ENCODE measurements at places on chromosomes 12 and 14.

DNA sequence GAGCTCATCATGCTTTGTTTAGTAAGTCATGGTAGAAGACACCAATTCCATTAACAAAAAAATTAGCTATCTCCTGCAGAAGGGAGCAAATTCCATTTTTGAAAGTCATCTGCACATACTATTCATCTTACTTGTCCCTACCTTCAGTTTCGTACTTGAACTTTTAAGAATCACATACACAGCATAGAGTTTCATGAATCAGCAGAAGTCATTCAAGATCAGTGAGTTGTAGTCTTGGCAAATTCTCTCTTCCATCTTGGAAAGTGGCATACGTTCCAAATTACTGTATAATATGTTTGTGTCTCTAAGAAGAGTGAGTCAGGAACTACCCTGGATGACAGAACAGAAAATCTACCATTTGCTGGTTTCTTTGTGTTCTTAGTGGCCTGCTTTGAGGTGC, 14.1 kb downstream of the VRK1 start:
- H3K36me3 ChIP-seq = no peaks in the 10 kb centered on the region
- DNase-seq = no peak
- H3K4me3 ChIP-seq = no peak overlapping the region
- no peaks in the 10 kb centered on the region for H3K27me3 ChIP-seq
- H3K4me1 ChIP-seq = no peaks in the 10 kb centered on the region

GRCh38 chr12:78560633-78561032, 303.9 kb upstream of the SYT1 start:
- no peaks in the 10 kb centered on the region for H3K27me3 ChIP-seq
- H3K4me3 ChIP-seq = no peak overlapping the region
- DNase-seq = no peak
- H3K27ac ChIP-seq = no peak overlapping the region

- H3K4me3 ChIP-seq = no peak overlapping the region
- no peak for DNase-seq
- peaks cover 11% of the 10 kb centered on the region for H3K36me3 ChIP-seq
- no peaks in the 10 kb centered on the region for H3K27me3 ChIP-seq
- no peak overlapping the region for H3K27ac ChIP-seq
Observed at GRCh38 chr12:131988054-131988796, 38.5 kb downstream of the EP400 start.

DNA sequence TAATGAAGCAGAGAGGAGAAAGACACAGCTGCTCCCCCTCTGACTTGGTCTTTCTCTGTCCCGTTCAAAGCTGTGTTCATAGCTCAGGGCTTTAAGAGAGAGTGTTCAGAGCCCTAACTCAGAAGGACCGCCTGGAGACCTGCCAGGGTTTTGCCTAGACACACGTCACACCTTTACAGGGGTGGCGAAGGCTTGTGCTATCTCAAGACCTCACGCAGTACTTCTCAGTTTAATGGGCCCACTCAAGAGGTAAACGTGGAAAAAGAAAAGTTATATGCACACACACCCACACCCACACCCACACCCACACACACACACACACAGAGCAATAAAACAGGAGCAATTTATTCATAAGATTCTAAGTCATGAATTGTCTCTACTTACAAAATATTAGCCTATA, 374.3 kb downstream of the C12orf75 start:
- no peak for DNase-seq
- no peaks in the 10 kb centered on the region for H3K27me3 ChIP-seq
- no peaks in the 10 kb centered on the region for H3K4me1 ChIP-seq
- H3K4me3 ChIP-seq = no peak overlapping the region

DNA sequence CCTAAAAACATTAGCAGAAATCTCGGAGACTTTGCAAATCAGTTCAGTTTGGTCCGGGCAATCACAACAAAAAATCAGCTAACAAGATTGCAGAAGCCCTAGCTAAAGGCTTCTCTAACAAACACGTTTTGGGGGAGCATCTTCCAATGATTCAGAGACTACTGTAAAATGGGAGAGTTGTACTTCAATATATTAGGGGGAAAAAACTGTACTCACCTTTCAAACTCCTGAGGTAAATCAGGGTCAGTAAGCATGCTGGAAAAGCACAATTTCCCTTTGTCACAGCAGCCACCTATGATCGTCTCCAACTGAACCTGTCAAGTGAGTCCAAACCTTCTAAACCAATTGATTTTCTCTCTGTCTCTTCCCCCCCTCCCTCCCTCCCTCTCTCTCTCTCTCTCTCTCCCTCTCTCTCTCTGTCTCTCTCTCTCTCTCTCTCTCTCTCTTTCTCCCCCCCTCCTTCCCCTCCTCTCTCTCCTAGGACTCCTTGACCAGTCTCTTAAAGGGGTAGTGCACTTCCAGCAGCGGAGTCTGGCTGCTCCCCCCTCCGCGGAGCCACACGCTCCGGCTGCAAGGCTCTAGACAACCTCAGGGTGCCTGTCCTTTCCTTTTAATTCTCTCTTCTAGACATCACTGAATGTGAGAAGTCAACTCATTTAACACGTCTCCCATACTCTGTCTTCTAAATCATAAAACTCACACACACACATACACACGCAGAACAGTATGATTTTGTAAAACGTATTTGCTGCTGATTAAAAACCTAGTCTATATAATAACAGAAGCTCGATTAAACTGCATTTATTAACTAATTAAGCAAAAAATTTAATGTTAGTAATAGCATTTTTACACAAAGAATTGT, at the start of gene SOX5:
SOX5 (minus strand) TSS at position 323 of the 862 bp plus-strand sequence; CDS start at position 254, 69 bp downstream.
- peak within 1 kb of the TSS; percentile 9 for H3K4me3 ChIP-seq
- H3K36me3 ChIP-seq = no peaks in the 10 kb centered on the region
- DNase-seq = no peak
- no peak within 1 kb of the TSS for H3K27ac ChIP-seq
- no peaks in the 10 kb centered on the region for H3K4me1 ChIP-seq
- 0 out of 2 replicates have a peak, but pooled peaks cover 2% of the 10 kb centered on the region for H3K27me3 ChIP-seq

- no peak overlapping the region for H3K4me3 ChIP-seq
- H3K27me3 ChIP-seq = no peaks in the 10 kb centered on the region
- no peak overlapping the region for H3K27ac ChIP-seq
- H3K4me1 ChIP-seq = no peaks in the 10 kb centered on the region
- no peaks in the 10 kb centered on the region for H3K36me3 ChIP-seq
Observed at GRCh38 chr12:58584880-58585279, 335.4 kb downstream of the LRIG3 start.

DNA sequence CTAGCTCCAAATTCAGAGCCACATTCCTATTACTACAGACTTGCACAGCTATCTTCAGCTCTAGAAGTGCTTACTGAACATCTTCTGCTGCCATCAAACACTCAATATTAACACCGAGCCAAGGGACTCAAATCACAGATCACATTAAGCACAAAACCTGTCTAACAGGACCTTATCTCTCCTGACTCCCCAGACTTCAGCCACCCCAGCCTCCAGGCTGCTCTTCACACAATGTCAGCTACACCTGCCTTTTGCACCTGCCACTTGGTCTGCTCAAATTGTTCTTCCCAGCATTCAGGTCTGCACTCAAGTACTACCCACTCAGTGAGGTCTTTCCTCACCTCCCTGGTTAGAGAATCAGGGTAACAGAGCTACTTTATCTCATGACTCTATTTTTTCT, 57.1 kb downstream of the GALC start:
- no peaks in the 10 kb centered on the region for H3K4me1 ChIP-seq
- H3K36me3 ChIP-seq = no peaks in the 10 kb centered on the region
- no peak for DNase-seq
- no peak overlapping the region for H3K4me3 ChIP-seq
- no peaks in the 10 kb centered on the region for H3K27me3 ChIP-seq

DNA sequence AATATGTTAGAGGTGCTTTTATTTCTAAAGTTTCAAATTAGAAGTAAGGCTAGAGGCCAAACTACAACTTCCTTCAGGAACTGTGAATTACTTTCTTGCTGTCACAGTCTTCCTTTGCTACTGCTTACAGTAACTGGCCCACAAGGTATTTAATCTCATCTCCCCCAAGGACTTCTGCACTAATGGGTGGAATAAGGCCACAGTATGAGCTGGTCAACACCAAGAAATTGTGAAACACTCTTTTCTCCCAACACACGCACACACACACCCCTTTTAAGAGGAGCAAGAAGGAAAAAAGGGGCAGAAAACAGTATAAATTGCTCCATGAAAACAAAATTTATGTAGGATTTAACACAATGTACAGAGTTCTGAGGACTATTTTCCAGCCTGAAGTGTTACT, 45.6 kb downstream of the SCAF11 start:
- peaks cover 29% of the 10 kb centered on the region for H3K36me3 ChIP-seq
- DNase-seq = no peak
- no peaks in the 10 kb centered on the region for H3K4me1 ChIP-seq
- H3K27ac ChIP-seq = no peak overlapping the region
- no peak overlapping the region for H3K4me3 ChIP-seq
- no peaks in the 10 kb centered on the region for H3K27me3 ChIP-seq

- no peaks in the 10 kb centered on the region for H3K36me3 ChIP-seq
- H3K4me3 ChIP-seq = no peak overlapping the region
- H3K27me3 ChIP-seq = peaks cover 2% of the 10 kb centered on the region
- no peak for DNase-seq
Observed at GRCh38 chr12:101599311-101599710, 4.5 kb downstream of the MYBPC1 start.

GRCh38 chr12:113823016-113823415, 143.1 kb downstream of the RBM19 start:
- H3K4me1 ChIP-seq = no peaks in the 10 kb centered on the region
- H3K4me3 ChIP-seq = no peak overlapping the region
- no peaks in the 10 kb centered on the region for H3K36me3 ChIP-seq
- no peaks in the 10 kb centered on the region for H3K27me3 ChIP-seq

DNA sequence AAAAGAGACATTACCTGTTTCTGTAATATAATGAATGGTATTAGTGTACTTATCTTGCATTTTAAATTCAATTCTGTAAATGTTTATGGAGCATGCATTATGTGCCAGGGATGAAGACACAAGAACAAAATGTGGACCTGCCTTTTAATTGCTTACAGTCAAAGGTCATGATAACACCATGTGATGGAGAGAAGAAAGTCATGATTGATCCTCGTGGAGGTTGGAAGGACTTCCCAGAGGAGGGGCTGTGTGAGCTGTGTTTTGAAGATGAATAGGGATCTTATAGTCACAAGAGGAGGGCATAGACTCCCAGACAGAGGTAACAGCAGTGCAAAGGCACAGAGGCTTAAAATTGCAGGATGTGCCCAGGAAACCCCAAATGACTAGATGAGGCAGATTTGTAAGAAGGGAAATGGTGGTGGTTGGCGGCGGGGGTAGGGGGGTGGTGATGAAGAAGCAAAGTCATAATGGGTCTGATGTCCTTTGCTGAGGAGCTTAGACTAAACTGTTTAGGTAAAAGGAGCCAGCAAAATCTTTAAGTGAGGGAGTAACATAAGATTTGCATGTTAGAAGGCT, 151.5 kb downstream of the PRKCH start:
- H3K4me3 ChIP-seq = no peak overlapping the region
- H3K27ac ChIP-seq = no peak overlapping the region
- no peaks in the 10 kb centered on the region for H3K36me3 ChIP-seq
- no peak for DNase-seq

- no peak overlapping the region for H3K27ac ChIP-seq
- H3K36me3 ChIP-seq = no peaks in the 10 kb centered on the region
- H3K4me1 ChIP-seq = no peaks in the 10 kb centered on the region
- H3K4me3 ChIP-seq = no peak overlapping the region
Observed at GRCh38 chr14:22812744-22813143, 2.5 kb downstream of the SLC7A7 start.

GRCh38 chr14:100187247-100187833, 27.9 kb upstream of the DEGS2 start:
- no peak overlapping the region for H3K27ac ChIP-seq
- DNase-seq = no peak
- H3K4me3 ChIP-seq = no peak overlapping the region
- peaks cover 2% of the 10 kb centered on the region for H3K4me1 ChIP-seq
- H3K27me3 ChIP-seq = no peaks in the 10 kb centered on the region

GRCh38 chr12:65918021-65918420, 93.7 kb downstream of the HMGA2 start:
- peak overlapping the region; percentile 72 for H3K27ac ChIP-seq
- no peaks in the 10 kb centered on the region for H3K36me3 ChIP-seq
- DNase-seq = no peak

- H3K27ac ChIP-seq = no peak overlapping the region
- no peak overlapping the region for H3K4me3 ChIP-seq
- peaks cover 4% of the 10 kb centered on the region for H3K27me3 ChIP-seq
- DNase-seq = no peak
- H3K4me1 ChIP-seq = no peaks in the 10 kb centered on the region
Observed at GRCh38 chr12:52352951-52353350, 14.3 kb downstream of the KRT85 start.

- no peaks in the 10 kb centered on the region for H3K36me3 ChIP-seq
- peak overlapping the region; percentile 61 for H3K27ac ChIP-seq
- no peak for DNase-seq
- H3K4me1 ChIP-seq = peaks cover 16% of the 10 kb centered on the region
- H3K27me3 ChIP-seq = no peaks in the 10 kb centered on the region
Observed at GRCh38 chr14:91396959-91397815, 20.4 kb downstream of the CCDC88C start.

- H3K4me3 ChIP-seq = no peak overlapping the region
- H3K36me3 ChIP-seq = peaks cover 6% of the 10 kb centered on the region
- no peaks in the 10 kb centered on the region for H3K27me3 ChIP-seq
Observed at GRCh38 chr14:76203086-76204001, 51.6 kb downstream of the GPATCH2L start.

GRCh38 chr12:9999016-9999415, at the start of gene CLEC1B:
Gene CLEC1B, minus strand, starts transcription at chr12:9999121. Its CDS starts 21 bp downstream, at chr12:9999100.
- no peak within 1 kb of the TSS for H3K4me3 ChIP-seq
- H3K27me3 ChIP-seq = no peaks in the 10 kb centered on the region
- no peak within 1 kb of the TSS for H3K27ac ChIP-seq
- DNase-seq = no peak
- H3K36me3 ChIP-seq = no peaks in the 10 kb centered on the region

DNA sequence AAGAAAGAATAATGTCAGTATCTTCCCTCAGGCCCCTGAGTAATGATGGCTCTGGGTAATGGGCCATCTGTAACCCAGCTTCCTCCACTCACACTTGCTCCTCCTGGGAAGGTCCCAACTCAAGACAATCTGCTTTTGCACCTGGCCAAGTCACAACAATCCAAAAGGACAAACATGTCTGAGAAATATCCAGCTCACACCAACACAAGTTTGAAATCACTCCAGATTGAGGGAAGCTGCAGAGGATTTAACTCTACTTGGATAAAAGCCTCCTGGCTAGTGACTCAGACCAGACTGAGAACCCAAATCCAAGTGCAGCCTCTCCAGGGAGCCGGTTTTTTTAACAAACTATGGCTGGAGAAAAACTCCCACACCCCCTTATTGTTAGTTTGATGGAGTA, 34.2 kb downstream of the RTRAF start:
- no peak overlapping the region for H3K27ac ChIP-seq
- H3K4me1 ChIP-seq = no peaks in the 10 kb centered on the region
- H3K36me3 ChIP-seq = no peaks in the 10 kb centered on the region
- H3K4me3 ChIP-seq = no peak overlapping the region

DNA sequence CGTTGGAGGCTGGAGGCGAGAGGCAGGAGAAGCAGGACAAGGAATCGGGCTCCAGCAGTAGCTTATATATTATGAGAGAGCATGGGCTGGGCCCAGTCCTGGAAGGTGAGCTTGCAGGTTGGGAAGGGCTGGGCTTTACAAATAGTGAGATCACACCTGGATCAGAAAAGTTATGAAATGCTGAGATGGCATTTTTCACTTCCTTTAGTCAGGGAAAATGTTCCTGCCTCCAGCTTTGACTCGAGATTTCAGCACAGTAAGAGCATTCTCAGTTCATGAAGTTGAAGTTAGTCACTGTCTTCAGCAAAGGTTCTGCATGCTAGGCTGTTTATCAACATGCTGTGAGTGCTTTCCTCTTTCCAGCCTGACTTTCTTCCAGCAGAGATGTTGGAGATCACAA, at the start of gene KRT6C:
KRT6C (minus strand) TSS at position 38 of the 400 bp plus-strand sequence. CDS start 68 bp downstream, outside the sequence.
- DNase-seq = no peak
- H3K27ac ChIP-seq = no peak within 1 kb of the TSS
- no peaks in the 10 kb centered on the region for H3K36me3 ChIP-seq
- no peak within 1 kb of the TSS for H3K4me3 ChIP-seq

Measured in Panc1 (cell line).